Spinal cord (tissue), 10 donors: ENCODE measurements at places on chromosomes 5 and 9. TPM values are rescaled to one million over a fixed set of nuclear protein-coding genes. Genes with fewer than 3 reads are reported as not detected.

DNA sequence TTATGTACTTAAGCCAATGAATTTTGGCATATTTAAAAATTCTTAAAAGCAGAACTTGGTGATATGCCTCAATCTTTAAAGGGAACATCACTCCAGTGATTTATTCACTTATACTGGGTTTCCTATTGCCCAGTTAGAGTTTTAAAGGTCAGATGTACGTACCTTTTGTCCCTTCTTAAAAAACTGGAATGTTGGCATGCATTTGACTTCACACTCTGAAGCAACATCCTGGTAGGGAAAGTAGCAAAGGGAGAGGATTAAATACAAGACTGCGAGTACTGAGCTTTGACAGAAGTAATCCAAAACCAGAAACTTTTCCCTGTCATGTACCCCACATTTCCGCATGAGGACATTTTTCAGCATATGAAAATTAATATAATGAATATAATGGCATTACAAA is 11.7 kb downstream of the TXN start:
- peaks cover 11% of the 10 kb centered on the region for H3K36me3 ChIP-seq
- no peaks in the 10 kb centered on the region for H3K4me1 ChIP-seq
- no peak for DNase-seq
- H3K4me3 ChIP-seq = no peak overlapping the region
- H3K27me3 ChIP-seq = no peaks in the 10 kb centered on the region

DNA sequence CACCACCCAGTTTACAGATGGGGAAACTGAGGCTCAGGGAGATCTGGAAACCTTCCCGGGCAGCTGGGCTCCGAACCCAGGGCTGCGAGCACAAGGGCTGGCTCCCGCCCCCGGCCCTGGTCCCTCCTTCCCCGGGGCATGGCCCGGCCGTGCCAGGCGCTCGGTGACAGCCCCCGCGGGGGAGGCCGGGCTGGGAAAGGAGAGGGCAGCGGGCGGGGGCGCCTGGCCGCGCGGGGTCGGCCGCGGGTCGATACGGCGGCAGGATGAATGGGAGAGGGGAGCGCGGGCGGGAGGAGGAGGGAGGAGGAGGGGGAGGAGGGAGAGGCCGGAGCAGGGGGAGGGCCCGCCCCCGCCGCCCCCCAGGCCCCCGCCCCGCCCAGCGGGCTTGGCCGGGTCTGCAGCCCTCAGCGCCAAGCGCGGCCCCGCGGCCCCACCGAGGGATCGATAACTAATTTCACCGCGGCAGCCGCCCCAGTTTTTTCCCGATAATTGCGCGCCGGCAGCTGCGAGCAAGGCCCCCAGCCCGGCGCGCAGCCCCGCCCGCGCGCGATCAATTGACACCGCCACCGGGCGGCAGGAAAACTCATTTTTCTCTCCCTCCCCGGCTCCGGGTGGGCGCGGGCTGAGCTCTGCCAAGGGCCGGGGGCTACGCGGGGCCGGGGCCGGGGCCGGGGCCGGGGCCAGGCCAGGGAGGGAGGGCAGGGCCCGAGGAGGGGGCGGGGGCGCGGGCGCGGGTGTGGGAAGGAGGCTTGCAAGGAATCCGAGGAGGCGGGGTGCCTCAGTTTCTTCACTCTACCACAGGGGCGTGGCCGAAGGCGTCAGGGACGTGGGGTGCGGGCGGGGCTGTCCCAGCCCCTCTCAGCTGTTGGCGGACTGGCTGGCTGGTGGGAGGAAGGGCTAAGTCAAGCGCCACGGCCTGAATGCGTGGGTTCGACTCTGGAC is 52.1 kb downstream of the C9orf50 start:
- peak overlapping the region; percentile 84 for H3K27ac ChIP-seq
- H3K4me3 ChIP-seq = peak overlapping the region; percentile 45
- H3K4me1 ChIP-seq = peaks cover 46% of the 10 kb centered on the region
- H3K36me3 ChIP-seq = no peaks in the 10 kb centered on the region
- DNase-seq = no peak

Gene FOXI1
- total RNA-seq = not detected

GRCh38 chr5:151745071-151745705 is 13.2 kb downstream of the ATOX1 start:
- H3K36me3 ChIP-seq = peaks cover 15% of the 10 kb centered on the region
- no peak overlapping the region for H3K27ac ChIP-seq
- H3K4me3 ChIP-seq = no peak overlapping the region
- H3K4me1 ChIP-seq = peaks cover 6% of the 10 kb centered on the region

Gene ANKRD18B
- 2.2 TPM for total RNA-seq

Gene ZDHHC11B
- total RNA-seq = 7.5 TPM

- DNase-seq = peak; percentile 45
- H3K4me1 ChIP-seq = peaks cover 22% of the 10 kb centered on the region
- H3K36me3 ChIP-seq = no peaks in the 10 kb centered on the region
- H3K4me3 ChIP-seq = no peak overlapping the region
Measured at GRCh38 chr5:135271533-135272310, 127.3 kb downstream of the MACROH2A1 start.
